Smooth muscle cell of the coronary artery (primary cell): ENCODE measurements at places on chromosomes 6 and 20. TPM values are rescaled to one million over a fixed set of nuclear protein-coding genes. Genes with fewer than 3 reads are reported as not detected.

Gene POU5F1
- not detected in 2 replicates for total RNA-seq

Gene CDK19
- 5.5 and 6.6 TPM in 2 replicates for total RNA-seq

Gene SLC26A8
- under 0.01 TPM in 1 of 2 replicates, not detected in the other for total RNA-seq

Gene BTN1A1
- not detected in 2 replicates for total RNA-seq

Gene DNPH1
- total RNA-seq = 54.5 and 66.4 TPM in 2 replicates

Gene ZNF831
- not detected in 2 replicates for total RNA-seq

Gene GTSF1L
- not detected in 2 replicates for total RNA-seq

Gene TFB1M
- total RNA-seq = 11.2 and 15.0 TPM in 2 replicates

Gene LTB
- total RNA-seq = not detected in 2 replicates

Gene HNF4A
- total RNA-seq = not detected in 2 replicates

Gene MOG
- not detected in 2 replicates for total RNA-seq

Gene VGLL2
- total RNA-seq = not detected in 2 replicates

Gene PAK5
- total RNA-seq = not detected in 2 replicates

Gene HLA-DQB2
- not detected in 2 replicates for total RNA-seq

Gene HMGN3
- total RNA-seq = 12.8 and 54.4 TPM in 2 replicates
